ENCODE measurements at places on chromosomes 4 and X.

DNA sequence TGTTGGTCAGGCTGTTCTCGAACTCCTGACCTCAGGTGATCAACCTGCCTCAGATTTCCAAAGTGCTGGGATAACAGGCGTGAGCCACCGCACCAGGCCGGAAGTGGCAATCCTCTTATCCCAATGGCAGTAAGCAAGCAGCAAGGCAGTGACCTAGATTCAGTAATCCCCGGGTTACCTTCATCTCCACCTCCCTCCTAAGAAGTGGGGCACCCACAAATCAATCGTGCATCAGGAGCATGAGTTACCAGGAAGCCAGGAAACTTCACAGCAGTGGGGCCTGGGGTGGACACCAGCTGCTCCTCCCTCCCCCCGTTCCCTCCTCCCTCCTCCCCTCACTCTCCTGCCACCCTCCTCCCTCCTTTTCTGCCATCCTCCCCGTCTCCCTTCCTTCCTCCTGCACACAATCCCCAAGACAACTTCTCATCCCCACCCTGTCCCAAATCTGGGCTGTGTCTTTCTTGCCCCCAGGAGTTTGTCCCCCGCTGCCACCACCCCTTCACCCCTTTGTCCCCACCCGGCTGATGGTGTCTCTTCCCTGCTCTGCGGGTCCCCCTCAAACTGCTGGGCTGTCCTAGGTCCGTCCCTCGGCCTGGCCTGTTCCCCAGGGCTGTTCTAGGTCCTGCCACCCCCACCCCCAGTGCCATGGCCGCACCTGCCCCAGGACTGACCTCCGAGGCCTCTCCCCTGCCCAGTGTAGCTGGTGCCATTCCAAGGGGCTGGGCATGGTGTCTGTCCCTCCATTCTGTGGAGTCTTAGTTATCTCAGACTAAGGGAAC, 2.2 kb downstream of the PDE6B start:
- no peak for DNase-seq

DNA sequence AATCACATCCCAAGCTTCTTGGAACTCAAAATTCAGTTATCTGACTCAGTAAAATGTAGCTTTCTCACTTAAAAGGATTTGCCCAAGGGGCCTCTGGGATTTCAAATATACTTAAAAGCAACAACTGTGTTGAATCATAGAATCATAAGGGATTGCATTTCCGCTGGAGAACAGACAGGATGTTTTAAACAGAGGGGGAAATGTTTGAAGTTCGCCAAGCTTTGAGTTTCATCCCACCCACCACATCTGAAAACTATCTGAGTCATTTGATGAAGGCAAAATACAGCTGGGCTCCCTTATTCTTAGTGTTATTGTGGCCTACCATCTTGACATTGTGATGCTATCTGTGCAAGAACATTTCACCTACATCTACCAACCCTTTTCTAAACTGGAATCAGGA, 73.5 kb downstream of the PPP1R2C start:
- DNase-seq = no peak

GRCh38 chrX:20309806-20310205, 43.1 kb upstream of the RPS6KA3 start:
- no peak for DNase-seq

DNA sequence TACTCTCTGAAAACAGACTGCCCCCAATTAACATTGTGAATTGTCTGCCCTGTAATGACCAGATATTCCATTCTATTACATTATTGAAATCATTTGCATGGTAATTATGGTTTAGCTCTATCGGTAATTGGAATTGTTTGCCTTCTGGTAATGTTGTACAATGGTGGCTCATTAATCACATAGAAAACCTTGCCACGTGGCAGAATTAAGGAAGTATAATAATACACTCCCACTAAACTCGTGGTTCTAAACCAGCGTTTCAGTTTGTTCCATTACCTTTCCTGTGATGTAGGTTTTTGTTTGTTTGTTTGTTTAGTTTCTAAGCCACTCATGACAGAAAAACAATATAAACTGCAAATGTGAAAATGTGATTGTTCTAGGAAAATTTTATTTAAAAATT, 45.1 kb upstream of the TAPT1 start:
- DNase-seq = no peak

DNA sequence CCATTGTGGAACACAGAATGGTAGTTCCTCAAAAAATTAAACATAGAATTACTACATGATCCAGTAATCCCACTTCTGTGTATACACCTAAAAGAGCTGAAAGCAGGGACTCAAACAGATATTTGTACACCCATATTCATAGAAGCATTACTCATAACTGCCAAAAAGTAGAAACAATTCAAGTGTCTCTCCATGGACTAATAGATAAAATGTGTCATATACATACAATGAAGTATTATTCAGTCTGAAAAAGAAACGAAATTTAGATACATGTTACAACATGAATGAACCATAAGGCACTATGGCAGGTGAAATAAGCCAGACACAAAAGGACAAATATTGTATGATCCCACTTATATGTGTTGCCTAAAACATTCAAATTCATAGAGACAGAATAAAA, 145.1 kb downstream of the ANTXR2 start:
- no peak for DNase-seq

DNA sequence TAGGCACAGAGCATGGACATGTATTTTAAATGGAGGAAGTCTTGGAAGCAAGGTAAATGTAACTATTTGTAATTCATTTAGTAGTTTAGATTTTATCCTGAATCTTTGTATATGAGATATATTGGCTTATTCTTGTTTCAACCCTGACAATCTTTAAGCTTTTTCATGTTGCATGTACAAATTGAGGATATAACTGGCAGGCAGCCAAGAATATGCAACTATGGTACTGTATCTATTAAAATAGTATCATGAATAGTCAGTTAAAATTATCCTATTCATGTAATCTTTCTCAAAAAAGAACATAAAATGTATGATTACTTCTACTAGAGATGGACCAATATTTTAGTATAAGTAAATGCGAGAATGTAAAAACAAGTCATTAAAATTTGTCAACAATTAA, 1141.5 kb downstream of the PCDH18 start:
- no peak for DNase-seq

DNA sequence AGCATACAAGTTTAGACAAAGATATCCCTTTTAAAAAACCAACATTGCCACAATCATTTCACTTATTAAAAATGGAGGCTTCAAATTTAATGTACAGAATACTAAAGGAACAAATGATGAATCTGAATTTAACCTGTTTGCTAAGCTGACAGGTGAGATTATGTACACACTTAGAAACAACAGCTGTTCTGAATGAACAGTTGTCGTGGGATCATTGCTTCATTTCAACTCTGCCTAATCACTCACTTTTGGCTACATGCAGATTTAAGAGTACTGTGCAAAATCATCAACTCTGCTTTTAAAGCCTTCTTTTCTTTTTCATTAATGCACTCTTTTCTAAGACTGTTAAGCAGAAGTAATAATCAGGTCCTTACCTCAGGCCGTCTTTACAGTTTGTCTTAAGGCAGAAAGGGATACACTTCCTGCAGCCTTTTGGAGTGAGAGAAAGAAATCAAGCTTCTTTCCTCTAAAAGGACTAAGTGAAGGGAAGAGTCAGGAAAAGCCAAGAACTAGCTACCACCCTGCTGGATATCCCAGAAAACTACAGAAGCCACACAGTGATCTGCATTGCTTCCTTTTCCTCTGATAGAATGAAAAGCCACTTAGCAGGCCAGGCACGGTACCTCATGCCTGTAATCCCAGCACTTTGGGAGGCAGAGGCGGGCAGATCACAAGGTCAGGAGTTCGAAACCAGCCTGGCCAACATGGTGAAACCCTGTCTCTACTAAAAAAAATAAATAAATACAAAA, 54.7 kb upstream of the NPNT start:
- no peak for DNase-seq

DNA sequence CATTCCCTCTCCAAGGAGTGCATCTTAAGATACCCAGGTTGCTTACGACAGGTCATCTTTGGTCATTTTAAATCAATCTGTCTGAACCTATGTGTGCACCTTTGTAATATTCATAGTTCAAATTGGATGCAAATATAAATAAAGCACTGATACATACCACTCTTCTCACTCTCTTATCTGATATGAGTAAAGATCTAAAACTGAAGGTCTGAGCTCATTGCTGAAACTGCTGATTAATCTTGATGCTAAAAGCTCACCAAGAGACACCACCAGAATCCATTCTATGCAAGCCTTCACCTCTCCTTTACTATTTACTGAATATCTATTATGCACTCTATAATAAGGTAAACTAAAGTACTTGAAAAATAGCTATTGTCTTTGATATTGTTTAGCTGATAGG, 16.6 kb downstream of the HSD17B13 start:
- no peak for DNase-seq

DNA sequence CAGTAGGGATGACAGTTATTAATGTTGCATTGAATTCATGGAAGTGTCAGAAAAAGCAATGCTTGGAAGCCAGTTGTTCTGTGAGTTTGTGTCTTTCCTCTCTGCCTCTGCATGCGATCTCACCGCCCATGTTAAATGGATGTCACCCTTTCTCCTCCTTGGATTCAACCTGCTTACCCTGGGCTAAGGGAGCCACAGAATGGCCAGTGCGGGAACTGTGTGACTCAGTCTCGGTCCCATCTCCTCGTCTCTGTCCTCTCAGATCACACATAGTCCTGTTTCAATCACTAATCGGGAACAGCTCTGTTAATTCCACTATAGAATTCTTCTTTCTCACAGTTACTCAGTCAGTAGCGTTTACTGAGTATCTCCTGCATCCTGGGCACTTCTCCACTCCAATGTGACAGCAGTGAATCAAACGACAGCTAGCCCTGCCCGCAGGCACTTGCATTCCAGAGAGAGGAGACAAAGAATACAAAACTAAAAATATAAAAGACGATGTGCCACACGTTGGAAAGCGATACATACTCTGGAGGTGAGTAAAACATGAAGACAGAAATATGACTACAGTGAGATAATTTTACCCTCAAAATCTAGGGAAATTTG, 53.6 kb upstream of the TLR3 start:
- peak; percentile 20 for DNase-seq

DNA sequence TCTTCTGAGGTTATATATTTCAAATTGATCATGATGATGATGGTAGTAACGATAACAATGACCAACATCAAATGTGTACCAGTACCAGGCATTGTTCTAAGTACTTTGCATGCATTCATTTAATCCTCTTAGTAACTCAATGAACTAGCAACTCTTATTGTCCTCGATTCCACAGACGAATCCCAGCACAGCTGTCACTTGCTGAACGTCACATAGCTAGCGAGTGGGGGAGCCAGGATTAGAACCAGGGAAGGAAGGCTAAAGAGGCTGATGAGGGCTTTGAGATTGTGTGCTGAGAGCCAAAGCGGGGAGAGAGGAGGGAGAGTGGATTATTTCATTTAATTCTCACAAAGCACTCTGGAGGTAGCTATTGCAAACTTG, 103.6 kb downstream of the PHOX2B start:
- DNase-seq = peak; percentile 48

DNA sequence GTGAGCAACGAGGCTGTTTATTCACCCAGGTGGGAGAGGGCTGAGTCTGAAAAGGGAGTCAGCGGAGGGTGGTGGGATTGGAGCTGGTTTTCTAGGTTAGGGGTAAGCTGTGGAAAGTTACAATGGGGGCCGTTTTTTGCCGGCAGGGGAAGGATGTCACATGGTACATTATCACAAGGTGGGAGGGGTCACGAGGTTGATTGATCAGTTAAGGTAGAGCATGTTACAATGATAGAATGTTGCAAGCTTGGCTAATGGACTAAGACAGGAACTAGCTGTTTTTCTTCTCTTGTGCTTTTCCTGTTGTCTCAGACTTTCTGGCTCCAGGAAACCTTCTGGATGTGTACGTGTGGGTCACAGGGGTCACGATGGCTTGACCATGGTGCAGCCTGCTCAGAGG, 536.3 kb upstream of the HTR2C start:
- DNase-seq = no peak

- no peak for DNase-seq
Measured at GRCh38 chr4:68591204-68591603, 15.1 kb upstream of the UGT2B17 start.

DNA sequence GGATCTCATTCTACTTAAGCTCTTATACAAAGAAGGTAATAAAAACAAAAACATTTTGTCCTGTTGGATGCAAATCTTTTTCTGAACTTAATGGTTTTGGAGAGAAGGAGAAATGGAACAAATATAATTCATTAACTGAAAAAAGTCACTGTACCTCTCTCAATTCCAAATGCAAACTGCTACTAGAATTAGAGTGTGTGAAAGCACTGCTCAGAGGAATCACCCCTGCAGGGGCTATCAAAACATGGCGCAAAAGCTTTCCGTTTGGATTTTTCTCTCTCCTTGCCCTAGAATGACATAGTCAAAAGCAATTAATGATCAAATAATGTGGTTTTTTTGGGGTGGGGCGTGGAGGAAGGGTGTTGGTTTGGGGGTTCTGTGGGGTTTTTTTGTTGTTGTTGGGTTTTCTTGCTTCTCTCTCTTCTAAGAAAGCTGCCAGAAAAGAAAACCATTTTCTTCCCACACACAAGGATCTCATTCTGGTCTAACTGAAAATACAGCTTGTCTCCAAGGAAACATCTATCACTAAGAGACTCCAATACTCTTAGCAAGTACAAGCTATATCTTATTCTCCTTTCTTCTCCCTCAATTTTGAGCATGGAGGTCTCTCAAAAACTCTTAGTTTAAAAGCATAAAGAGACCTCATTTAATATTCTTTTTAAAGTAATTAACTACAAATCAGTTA, 41.6 kb downstream of the USP46 start:
- no peak for DNase-seq

- no peak for DNase-seq
Measured at GRCh38 chr4:83558680-83559079, 22.8 kb downstream of the GPAT3 start.

GRCh38 chrX:130836447-130836846, 66.6 kb downstream of the ENOX2 start:
- no peak for DNase-seq

- DNase-seq = no peak
Measured at GRCh38 chr4:77917075-77917474, 54.4 kb downstream of the MRPL1 start.

GRCh38 chr4:182893474-182894080, 23.6 kb downstream of the DCTD start:
- DNase-seq = no peak

DNA sequence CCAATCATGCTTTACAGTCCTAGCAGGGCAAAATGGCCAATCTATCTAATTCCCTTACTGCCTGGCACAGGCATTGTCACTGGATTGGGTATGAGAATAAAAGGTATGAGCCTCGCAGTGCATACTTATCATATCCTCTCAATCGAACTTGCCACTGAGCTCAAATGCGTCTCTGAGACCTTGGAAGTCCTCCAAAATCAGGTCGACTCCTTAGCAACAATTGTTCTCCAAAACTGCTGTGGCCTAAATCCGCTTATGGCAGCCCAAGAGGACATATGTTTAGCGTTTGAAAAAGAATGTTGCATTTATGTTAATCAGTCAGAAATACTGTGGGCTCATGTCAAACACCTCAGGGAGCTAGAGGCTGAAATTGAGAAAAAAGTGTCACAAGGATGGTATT, 69.7 kb downstream of the SPIN4 start:
- no peak for DNase-seq

DNA sequence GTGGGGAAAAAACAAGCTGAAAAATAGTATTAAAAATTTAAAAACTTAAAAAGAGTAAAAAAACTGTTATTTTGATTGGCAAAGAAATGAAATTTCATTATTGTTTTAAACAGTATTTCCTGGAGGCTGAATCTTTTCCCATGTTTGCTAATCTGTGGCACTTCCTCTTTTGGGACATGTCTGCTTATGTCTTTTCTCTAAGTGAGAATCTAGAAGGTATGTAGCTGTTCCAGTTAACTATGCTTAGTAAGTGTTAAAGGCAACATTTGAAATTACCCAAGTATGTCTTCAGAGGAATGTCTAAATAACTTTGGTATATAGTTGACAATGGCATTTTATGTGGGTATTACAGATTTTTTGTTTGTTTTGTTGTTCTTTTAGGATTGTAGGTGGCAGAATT, 81.6 kb upstream of the TBC1D9 start:
- peak; percentile 20 for DNase-seq

All from pons (tissue), 1 donor.